ENCODE measurements at places on chromosomes 13 and 19.

DNA sequence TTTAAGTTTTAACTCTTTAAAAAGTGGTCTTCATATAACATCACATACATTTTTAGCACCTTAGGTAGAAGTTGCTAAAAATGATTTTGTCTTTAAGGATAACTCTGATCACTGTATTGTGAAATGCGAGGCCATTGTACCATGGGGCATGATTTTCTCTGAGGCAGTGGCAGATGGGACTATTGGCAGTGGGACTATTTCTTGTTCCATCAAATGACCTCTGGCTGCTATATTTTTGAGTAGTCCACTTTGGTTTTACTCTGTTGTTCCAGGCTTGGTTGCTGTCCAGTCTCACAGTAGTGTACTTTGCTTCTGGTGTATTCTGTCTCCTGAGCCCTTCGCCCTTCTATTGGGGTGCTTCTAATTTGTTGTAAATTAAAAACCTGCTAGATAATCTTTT, 156.5 kb downstream of the ATP8A2 start:
- no peak for DNase-seq

GRCh38 chr13:72849571-72849970, 67.6 kb downstream of the PIBF1 start:
- no peak for DNase-seq

- DNase-seq = no peak
Observed at GRCh38 chr13:43937839-43938238, 58.1 kb downstream of the LACC1 start.

DNA sequence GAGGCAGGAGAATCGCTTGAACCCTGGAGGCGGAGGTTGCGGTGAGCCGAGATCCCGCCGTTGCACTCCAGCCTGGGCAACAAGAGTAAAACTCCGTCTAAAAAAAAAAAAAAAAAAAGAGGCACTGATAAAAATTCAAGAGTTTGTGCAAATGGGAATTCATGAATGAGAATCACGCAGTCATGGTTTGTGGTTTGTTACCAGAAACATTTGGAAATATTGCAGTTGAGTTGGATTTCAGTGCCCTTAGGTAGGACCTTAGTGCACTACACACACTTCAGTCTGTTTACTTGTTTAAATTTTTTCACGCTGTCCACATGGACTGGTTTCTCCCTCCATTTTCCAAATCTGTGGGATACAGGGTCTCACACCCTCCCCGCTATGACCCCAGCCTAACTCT, 28.4 kb downstream of the ZNF844 start:
- DNase-seq = no peak

DNA sequence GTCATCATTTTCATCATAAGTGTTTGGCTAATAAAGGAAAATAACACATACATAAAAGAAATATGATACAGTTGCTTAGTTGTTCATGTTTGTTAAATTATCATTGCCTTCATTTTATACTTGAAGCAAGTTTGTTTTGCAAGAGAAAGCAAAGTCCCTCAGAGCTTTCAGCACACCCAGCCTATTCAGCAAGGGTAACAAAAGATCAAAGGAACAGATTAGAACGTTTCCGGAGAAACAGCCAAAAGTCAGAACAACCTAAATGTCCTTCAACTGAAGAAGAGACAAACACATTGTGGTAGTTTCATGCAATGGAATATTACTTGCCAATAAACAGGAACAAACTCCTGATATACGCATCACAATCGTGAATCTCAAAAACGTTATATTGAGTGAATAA, 380.7 kb downstream of the MZT1 start:
- no peak for DNase-seq
